H9 (cell line): ENCODE measurements at places on chromosomes 2 and 18.

- DNase-seq = peak; percentile 64
Measured at GRCh38 chr2:58834404-58834803, 593.3 kb upstream of the FANCL start.

DNA sequence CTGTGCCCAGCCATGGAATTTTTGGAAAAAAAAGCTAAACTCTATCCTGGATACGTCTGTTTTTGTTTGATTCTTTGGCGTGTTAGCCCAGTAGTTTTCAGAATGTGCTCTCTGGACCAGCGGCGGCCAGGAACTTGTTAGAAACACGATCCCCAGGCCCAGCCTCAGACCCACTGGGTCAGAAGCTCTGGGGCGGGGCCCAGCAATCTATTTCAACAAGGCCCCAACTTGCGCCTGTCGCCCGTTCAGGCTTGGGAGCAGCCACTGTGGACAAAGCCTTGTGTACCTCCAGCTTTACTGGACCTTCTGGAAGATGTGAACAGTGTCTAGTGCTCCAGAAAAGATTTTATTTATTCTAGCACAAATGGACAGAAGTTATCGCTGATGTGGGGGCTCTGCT is 14.3 kb downstream of the CABLES1 start:
- DNase-seq = no peak

GRCh38 chr18:34153711-34154110 is 71.0 kb downstream of the NOL4 start:
- DNase-seq = no peak

DNA sequence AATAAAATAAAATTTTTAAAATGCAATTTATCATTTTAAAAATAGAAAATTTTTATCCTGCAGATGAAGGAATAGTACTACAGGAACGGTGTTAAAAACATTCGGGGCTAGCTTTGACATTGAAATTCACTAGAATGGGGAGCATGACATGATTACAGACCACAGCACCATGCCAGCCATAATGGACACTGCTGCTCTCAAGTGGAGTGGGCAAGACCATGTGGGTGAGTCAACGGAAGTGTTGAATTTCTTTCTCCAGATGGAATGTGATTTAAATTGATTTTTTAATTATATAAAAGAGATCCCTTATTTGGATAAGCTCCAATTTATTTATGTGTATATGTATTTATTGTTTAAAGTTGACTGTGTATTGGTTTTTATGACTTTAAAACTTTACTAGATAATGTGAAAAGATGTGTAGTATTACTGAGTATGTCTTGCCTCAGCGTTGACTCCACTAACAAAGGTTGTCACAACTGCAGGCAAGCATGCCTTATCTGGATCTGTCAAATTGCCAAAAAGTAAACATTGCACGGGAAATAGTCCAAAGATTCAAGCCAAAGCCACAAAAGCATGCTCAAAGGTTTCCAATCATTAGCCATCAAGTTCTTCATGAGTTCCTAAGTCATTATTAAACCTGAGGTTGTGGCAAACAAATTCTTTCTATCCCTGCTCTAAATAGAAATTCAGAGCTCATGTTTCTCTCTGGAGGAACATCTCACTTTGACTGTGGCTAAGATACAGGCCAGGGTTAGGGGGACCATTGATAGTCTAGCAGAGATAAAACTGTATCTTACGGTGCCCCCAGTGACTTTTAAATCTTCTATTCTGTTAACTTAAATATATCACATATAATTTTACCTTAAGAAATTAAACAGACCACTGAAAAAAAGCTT is 536.9 kb downstream of the TMX3 start:
- DNase-seq = no peak

- DNase-seq = no peak
Measured at GRCh38 chr2:27672723-27673486, 9.2 kb downstream of the SLC4A1AP start.

GRCh38 chr2:96167407-96168013 is 22.3 kb upstream of the DUSP2 start:
- no peak for DNase-seq

GRCh38 chr18:41647914-41648313 is 307.1 kb upstream of the PIK3C3 start:
- DNase-seq = no peak

- DNase-seq = no peak
Measured at GRCh38 chr18:37302519-37302918, 263.1 kb downstream of the CELF4 start.

DNA sequence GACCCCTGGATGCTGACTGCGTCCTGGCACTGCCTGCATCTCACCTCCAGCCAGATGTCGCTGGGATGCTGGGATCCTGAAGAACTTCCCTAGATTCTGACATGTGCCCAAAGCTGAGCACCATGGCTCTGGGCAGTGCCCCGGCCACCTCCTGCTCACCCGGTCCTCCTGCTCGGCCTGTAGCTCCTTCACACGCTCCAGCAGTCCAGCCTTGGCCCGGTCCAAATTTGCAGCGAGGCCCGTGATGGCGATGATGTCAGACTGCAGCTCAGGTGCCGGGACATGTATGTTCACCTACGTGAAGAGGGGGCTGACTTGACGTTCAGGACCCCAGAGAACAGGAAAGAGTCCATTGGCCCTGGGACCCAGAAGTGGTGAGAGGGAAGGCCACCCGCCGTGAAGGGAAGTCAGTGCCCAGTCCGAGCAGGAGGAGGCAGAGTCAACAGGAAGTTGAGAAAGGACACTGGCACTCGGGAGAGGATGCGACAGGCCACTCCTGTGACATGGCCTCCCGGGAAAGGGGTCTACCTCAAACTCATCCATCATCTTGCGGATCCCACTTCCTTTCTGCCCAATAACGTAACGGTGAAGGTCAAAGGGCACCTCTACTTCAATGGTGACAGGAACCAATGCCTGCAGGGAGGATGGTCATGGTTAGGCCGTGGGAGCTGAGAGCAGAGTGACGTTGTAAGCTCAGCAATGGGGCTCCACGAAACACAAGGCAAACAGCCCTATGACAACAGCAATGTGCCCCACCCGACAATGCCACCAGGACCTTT is 46.7 kb downstream of the ANO7 start:
- DNase-seq = no peak

DNA sequence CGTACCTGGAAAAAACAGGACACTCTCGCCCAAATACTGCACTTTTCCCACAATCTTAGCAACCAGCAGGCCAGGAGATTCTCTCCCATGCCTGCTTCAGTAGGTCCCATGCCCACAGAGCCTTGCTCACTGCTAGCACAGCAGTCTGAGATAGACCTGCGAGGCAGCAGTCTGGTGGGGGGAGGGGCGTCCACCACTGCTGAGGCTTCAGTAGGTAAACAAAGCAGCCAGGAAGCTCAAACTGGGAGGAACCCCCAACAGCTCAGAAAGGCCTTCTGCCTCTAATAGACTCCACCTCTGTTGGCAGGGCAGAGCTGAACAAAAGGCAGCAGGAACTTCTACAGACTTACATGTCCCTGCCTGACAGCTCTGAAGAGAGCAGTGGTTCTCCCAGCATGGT is 1202.8 kb upstream of the ACVR2A start:
- peak; percentile 32 for DNase-seq

DNA sequence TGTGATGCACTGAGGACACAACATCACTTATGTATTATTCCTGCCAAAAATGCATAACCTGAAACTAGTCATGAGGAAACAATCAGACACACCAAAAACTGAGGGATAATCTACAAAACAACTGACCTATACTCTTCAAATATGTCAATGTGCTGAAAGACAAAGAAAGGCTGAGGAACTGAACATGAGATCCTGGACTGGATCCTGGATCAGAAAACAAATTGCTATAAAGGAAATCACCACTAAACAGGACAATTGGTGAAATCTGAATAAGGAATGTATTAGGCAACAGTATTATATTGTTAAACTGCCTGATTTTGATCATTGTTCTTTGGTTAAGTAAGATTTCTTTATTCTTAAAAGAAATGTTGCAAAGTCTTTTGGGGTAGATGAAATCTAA is 28.8 kb downstream of the CUL3 start:
- DNase-seq = no peak

DNA sequence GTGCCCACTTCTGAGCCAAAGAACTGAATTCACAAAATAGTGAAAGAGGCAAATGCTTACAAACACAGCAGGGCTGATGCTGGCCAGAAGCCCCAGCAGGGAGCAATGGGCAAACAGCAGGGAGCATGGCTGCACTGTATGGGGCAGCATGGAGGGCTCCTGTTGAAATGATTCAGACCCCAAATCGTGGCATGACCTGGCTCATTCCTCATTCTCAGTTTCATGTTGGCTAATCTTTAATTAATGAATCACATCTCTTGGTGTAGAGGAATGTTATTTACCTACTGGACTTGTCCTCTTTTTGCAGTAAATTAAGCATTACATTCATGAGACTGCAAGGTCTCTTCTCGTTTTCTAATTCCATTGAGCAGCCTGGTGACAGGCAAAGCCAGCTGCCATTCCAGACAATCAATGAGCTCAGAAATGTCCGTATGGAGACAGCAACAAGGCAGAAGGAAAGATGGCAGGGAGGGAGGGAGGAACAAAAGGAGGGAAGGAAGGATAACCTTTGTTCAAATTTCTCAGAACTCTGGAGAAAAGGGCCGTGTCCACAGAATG is 84.9 kb upstream of the ST8SIA3 start:
- DNase-seq = no peak

GRCh38 chr2:58702302-58702885 is 461.3 kb upstream of the FANCL start:
- peak; percentile 28 for DNase-seq

DNA sequence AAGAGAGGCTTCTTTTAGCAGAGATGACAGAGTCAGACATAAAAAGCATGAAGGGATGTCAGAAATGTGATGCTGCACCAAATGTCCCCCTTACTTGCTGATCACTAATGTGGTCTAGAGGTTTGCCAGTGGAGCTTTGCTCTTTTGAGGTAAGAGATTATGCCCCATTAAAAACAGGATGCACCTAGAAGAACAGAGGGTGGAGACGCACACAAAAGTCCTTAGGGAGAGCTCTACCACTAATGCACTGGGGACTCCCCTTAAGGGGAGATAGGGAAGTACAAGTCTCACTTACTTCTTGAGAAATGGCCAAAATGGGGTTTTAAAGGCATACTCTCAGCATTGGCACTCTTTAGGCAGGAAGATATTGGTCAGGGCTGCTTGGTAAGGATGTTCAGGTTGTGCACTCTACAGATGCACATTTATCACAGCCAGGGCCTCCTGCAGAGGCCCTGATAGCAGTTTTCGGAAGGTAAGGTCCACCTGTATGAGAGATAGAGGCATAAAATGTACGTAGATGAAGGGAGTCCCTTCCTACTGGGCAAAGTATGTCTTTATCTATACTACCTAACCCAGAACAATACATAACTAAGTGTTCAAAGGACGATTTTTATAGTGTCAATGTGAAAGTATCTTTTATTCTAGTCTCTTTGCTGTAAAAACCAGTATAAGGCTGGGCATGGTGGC is 17.0 kb upstream of the SCYGR1 start:
- no peak for DNase-seq

DNA sequence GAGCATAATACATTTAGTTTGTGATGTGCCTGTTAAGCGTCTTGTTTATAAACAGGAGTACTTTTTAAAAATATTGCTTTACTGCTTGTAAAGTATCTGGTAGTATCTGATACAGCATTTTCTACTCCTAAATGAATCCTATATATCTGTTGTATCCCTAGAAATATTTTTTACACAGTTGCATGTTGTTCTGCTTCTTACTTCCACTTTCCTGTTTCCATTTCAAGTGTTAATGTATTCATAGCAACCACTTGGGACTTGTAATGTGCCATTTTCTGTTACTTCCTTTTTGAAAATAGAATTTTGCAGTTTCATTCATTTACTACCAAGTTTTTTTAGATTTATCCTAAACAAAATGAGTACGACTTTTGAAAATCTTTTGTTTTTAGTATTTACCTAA is 24.9 kb downstream of the CCNT2 start:
- no peak for DNase-seq

- no peak for DNase-seq
Measured at GRCh38 chr2:75547345-75548035, 13.2 kb downstream of the EVA1A start.

GRCh38 chr2:47510745-47511144 is 107.8 kb downstream of the MSH2 start:
- DNase-seq = no peak

GRCh38 chr2:225465827-225466226 is 66.3 kb downstream of the NYAP2 start:
- DNase-seq = peak; percentile 69

DNA sequence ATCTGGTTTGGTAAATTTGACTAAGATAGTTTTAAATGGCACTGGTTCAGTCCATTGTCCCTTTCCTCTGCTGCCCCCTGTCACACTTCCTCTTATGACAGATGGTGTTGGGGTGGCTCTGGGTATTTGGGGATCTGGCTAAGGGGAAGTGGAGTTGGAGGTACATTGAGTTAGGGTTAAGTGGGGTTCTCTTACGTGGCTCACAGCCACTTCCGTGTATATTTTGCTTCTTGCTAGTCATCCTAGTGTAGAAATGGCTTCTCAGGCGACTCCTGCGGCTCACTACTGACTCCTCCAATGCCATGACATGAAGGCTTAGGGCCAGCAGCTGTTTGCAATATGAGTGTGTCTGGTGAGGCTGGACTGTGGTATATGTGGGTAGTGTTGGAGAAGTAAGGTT is 187.0 kb downstream of the HAUS1 start:
- peak; percentile 10 for DNase-seq

GRCh38 chr18:6509832-6510231 is 95.1 kb upstream of the L3MBTL4 start:
- DNase-seq = no peak

DNA sequence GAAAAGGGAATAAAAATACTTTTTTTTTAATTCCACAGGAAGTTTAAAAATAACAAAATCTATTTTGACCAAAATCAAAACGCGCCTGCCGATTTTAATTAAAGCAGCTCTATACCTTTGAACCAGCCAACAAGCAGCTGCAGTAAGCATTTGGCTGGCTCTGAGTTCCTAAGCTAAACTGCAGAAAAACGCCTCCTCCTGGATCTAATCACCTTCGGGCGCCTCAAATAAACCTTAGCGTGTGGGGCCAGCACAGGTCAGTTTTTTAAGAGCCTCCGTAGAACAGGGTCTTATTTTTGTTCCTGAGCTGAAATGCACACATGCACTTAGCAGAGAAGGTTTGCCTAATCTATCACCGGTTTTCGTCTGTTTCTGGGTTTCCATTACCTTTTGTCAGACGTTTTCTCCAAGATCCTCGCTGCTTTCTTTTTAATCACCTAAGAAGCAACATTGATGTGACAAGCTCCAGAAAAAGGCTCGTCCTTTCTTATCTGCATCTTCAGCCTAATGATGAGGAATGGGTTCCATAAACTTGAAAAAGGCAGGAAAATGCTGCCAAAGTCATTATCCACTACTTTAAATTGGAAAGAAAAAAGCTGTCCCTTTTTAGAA is 64.7 kb upstream of the HNRNPA3 start:
- DNase-seq = no peak

DNA sequence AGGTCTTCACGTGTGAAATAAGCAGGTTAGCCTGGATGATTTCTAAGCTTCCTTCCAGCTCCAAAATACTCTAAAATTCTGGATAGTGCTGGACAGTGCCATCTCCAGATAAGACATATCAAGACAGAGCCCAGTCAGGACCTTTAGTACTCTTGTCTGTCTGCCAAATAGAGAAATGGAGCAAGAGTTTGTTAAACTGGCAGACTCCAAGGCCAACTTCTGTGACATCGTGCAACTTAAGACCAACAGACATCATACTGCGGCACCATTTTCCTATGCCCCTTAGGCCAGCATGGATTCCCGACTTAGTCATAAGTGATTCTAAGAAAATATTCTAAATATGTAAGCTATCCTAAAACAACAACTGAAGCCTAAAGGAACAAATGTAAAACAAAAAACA is 118.6 kb downstream of the RBMS1 start:
- DNase-seq = no peak

GRCh38 chr18:61554117-61554776 is 221.0 kb downstream of the CDH20 start:
- DNase-seq = no peak

- DNase-seq = no peak
Measured at GRCh38 chr18:21134895-21135294, 23.3 kb upstream of the ROCK1 start.
